Activated T-cell treated with anti-CD3 and anti-CD28 coated beads for 4 hours (primary cell): ENCODE measurements at places on chromosomes 4 and X.

- no peak for DNase-seq
Measured at GRCh38 chr4:4456816-4457578, 70.1 kb downstream of the NSG1 start.

DNA sequence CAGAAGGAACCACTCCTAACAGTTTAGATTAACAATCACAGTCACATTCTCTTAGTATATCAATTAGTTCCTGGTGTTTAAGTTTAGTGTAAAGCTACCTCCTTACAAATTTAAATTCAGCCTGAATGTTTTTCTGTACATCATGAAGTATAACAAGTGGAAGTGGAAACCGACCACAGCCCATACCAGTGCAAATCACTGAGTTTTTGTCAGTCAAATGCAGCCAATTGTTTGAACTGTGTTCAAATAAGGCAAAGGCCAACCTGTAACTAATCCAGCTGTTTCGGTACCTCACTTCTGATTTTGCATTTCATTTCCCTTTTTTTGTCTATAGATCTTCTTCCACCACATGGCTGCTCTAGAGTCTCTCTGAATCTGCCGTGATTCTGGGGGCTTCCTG, 1215.3 kb downstream of the PCDH18 start:
- DNase-seq = no peak

DNA sequence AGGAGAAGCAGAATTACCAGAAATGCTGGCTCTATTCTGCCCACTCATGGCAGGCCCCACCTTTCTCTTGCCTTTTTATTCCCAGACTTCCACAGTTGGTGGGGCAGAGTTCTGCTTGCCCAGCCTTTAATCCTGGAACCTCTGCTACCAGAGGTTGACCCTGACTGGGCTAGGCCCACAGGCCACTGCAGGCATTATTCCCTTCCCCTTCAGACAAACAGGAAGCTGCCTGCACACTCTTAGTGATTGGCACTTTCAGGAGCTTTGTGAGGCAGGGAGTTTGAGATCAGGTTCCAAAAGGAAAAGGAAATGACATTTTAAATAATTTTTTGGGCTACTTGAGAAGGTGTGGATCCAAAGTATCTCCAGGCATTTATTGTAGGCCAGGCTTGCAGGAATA, 18.8 kb downstream of the MSN start:
- no peak for DNase-seq

GRCh38 chr4:171812665-171813525, at the start of gene GALNTL6:
Gene GALNTL6 (plus strand): TSS chr4:171813404.
- no peak for DNase-seq

DNA sequence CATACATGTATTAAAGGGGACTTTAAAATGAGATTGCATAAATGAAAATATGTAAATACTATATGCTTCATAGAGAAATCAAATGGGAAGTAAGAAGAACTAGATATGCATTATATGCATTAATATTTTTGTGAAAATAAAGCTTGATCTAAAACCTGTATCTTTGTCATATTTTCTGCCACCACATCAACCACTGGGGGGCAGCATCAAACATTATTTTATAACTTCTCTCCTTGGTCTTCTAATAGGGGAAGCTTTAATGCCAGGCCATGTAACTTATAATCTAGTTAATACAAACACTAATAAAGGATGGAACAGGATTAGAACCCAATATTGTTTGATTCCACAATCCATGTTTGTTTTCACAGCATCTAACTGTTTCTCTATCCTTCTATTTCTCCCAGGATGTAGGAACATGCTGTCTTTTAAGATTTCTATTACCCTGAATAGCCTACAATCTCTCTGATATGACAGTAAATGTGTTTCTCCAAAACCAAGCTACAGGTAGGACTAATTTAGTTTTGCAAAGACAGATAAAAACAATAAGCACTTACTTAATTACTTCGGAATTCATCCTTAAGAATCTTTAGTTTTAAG, 10.0 kb downstream of the QRFPR start:
- DNase-seq = peak; percentile 19

- no peak for DNase-seq
Measured at GRCh38 chr4:166252487-166253402, 379.7 kb downstream of the TLL1 start.

DNA sequence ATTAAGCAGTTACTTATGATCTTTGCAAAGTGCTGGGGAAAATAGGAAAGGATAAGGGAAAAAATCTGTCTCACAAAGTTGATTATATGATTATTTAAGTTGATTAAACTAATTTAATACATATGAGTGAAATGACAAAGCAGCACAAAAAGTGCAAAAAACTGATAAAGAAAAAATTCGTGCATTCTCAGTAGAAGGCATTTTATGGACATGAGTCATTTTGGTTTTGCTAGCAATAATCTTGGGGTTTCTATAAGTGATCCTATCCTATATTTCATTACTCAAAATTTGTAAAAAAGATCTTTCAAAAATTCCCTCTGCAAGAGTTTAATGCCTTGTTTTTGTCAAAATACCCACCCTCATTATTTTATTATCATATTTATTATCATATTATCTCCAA, 224.2 kb upstream of the ANXA10 start:
- DNase-seq = no peak
